ENCODE measurements at places on chromosomes 1 and 21.

DNA sequence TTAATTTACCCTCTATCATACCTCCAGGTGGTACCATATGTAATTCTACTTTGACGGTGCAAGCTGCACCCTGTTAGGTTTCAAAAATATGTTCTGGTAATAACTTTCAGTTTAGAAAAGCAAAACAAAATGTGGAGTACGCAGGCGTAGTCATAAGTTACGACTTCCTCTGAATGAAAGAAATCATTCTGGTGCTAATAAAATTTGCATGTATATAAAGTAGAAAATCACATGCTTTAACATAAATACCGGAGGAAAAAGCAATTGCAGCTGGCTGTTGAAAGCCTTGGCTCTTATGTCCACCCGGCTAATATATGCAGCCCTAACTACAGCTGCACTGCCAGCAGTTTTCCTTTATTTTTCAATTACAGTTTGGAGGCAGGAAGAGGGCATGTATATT, 65.2 kb upstream of the TMPRSS15 start:
- no peak for DNase-seq

DNA sequence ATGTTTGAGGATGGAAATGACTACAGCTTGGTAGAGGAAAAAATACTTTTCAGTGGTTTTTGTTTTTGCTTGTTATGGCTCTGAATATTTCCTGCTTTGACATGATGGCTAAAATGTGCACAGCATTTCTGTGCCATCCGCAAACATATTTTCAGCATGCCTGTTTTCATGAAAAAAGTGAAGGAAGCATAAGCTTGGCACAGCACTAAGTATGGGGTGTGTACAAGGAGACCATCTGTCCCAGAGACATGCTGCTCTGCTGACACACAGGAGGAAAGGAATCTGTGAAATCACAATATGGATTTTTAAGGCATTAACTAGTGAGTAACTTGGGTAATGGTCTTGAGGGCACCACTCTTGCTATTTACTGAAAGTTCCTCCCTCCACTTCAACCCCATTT, 595.5 kb downstream of the RWDD3 start:
- peak; percentile 23 for DNase-seq

DNA sequence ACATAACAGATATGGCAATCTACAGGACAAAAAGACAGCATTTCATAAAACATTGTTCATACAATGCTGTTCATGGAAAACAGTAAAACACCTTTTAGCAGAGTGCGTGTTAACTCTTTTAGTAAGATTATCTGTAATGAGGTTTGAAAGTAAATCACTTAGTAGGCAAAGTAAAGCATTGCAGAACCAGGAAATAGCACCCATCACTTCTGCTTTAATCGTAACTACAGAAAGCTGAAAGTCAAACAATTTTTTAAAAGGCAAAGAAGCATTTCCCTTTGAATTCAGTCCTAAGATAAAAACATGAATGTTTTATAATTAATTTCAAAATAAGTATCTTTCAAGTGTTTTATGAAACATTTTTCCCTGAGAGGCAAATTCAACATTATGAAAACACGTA, 63.3 kb upstream of the RNF11 start:
- DNase-seq = no peak

- DNase-seq = no peak
Observed at GRCh38 chr1:226826479-226827261, 43.7 kb upstream of the PSEN2 start.

- DNase-seq = peak; percentile 62
Observed at GRCh38 chr1:64915381-64916274, 50.7 kb downstream of the JAK1 start.

GRCh38 chr1:68204977-68205630, 27.2 kb downstream of the WLS start:
- DNase-seq = no peak

DNA sequence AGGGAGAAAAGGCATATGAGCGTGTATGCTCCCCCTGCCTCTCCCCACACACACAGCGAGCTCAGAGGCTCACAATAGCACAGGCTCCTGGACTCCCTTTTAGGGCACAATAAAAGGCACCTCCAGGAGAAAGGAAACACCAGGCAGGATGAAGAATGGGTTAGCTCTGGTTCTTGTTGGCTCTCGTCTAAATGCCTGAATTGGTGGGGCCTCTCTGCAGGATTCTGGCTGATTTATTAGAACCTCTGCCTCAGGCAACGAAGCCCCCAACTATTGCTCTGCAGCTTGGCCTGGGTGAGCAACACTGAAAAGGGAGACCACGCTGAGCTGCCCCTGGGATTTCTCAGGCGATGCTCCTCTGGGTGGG, 590.9 kb upstream of the PLXNA2 start:
- DNase-seq = no peak

GRCh38 chr1:10839188-10839770, 42.8 kb upstream of the CASZ1 start:
- DNase-seq = no peak

DNA sequence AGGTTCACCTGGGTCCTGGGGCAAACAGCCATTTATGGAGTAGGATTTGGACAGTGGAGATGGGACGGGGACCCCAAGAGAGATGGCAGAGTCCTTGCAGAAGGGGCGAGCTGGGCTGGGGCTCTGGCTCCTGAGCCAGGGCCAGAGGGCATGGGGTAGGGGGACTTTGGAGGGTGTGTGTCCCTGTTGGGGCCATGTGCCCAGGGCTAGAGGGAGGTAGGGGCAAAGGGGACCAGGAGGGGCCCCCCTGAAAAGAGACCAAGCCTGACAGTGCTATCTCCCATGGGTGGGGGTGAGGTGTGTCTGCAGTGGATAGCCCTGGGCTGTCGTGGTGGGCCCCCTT, 92.3 kb downstream of the TRIM11 start:
- DNase-seq = no peak

- DNase-seq = peak; percentile 32
Observed at GRCh38 chr21:25518491-25518911, 88.8 kb downstream of the MRPL39 start.

DNA sequence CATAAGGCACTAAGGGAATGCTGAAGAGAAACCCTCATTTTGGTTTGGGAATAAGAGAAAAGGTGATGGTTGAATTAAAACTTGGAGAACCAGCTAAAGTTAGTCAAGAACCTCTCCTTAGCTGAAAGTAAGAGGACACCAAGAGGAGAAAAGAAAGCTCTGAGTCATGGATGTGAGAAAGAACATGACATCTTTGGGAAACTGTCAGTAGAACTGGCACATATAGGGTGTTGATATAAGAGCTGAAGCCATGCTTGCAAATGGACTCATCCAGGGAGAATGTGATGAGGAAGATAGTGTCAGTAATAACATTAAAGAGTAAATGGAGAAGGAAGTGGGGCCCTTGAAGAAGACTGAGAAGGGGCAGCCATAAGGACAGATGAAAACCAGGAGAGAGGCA, 54.3 kb downstream of the LRRC8C start:
- DNase-seq = peak; percentile 66

GRCh38 chr1:209748620-209749019, 7.2 kb upstream of the TRAF3IP3 start:
- no peak for DNase-seq

DNA sequence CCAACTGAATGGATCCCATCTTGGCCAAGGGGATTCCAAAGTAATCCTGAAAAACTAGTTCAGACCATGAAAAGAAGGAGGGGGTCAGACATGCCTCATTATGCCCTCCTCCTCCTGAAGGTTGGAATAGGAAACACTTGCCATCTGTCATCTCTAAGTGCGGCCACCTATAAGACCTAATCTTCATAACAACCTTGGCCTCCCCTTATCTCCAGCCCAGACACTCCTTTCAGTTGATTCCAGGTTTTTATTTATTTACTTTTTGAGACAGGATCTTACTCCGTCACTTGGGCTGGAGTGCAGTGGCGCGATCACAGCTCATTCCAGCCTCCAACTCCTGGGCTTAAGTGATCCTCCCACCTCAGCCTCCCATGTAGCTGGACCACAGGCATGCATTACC, 19.7 kb downstream of the SNAP47 start:
- DNase-seq = no peak

DNA sequence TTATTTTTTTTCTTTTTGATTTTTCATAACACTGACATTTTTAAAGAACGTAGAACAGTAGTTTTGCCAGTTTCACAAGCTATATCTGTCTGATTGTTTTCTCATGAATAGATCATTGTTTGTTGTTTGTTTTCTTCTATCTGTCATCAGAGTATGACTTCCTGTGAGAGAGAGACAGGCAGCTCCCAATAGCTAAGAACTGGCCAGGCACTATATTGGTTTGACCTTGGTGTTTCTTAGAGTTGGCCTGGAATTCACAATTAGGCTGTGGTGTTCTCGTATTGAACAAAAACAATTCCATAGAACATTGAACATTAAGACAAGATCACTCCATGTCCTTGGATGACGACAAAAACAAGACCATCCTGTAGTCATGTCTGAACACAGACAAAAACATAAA, 43.4 kb downstream of the RPS6KC1 start:
- DNase-seq = no peak

GRCh38 chr1:42136466-42136865, 16.7 kb upstream of the GUCA2B start:
- DNase-seq = no peak

DNA sequence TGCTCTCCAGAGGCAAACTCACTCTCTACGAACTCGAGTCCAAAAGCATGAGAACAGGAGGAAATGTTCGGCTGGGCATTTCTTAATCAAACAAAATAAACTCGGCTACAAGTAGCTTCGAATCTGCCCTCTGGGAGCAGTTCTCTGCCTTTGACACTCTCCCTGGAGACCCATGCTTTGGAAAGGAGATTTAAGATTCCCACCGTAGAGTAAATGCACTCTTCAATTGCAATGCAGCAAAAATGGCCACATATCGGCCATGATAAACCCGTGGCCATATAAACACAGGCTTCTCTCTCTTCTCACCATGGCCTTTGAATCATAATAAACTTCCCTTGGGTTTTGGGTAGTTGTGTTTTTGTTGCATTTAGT, 215.4 kb downstream of the TOMM20 start:
- DNase-seq = no peak

DNA sequence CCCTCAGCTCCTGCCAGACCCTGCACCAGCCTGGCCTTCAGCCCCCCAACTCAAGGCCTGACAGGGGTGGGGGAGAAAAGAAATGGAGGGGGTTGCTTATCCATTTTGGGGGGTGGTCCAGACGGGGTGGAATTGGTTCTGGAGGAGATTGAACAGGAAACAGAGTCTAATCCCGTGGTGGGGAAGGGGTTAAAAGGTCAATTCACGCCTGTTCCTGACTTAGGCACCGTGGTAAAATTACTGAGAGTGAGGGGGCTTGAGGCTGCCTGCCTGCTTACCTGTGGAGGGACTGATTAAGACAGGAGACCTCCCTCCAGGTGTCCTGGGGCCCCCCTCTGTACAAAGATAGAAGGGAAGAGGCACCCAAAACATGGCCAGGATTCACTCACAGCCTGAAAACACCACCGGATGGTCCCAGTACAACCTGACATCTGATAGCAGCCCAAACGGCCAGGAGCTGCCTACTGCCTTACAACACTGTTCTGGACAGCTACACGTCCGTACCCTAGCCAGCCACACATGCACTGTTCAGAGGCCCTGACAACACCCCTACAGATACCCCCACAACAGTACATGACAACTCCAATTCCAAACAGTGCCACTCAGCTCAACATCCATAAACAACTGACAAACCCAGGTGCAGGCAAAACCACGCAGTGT, 31.8 kb downstream of the AHDC1 start:
- DNase-seq = no peak

- DNase-seq = no peak
Observed at GRCh38 chr1:238950017-238950416, 436.4 kb upstream of the CHRM3 start.

DNA sequence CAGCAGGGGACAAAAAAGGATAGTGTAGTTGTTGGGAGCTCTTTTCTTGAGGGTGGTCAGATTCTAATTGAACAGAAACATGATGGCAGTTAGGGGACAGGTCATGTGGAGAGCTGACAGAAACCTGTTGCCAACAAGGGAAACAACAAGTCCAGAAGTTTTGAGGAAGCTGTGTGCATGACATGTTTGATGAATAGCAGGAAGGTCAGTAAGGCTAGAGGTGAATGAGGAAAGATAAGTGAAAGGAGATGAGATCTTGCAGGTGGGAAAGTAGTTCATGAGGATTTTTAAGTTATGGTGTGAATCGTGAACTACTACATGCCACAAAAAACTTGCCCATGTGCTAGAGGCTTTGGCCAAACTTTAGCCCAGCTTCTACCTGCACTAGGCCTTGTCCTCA, 1817.4 kb downstream of the MRPL39 start:
- no peak for DNase-seq

DNA sequence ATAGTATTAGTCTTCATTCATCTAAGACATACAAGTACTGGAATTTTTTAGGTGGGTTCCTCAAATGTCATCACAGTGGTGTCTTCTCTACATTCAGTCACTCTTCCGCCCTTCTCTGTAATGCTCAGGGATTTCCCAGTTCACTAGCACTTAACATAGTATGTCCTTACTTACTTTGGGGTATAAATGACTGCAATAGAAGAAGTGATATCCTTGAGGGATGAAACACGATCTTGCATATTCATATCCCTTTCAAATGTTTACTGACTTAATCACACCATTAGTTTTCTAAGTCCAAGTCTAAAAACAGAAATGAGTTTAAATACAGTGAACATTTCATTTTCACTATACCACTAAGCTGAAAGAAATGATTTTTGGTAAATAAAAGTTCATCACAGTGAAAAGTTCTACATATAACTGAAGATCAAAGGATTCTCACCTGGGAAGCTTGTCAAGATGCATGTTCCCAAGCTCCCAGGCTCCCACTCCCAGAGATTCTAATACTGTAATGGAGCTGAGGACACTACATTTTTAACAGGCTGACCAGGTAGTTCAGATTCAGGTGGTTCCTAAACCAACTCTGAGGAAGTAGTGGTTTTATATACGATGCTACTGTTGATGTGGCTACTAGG, 29.7 kb downstream of the MRPL39 start:
- no peak for DNase-seq

DNA sequence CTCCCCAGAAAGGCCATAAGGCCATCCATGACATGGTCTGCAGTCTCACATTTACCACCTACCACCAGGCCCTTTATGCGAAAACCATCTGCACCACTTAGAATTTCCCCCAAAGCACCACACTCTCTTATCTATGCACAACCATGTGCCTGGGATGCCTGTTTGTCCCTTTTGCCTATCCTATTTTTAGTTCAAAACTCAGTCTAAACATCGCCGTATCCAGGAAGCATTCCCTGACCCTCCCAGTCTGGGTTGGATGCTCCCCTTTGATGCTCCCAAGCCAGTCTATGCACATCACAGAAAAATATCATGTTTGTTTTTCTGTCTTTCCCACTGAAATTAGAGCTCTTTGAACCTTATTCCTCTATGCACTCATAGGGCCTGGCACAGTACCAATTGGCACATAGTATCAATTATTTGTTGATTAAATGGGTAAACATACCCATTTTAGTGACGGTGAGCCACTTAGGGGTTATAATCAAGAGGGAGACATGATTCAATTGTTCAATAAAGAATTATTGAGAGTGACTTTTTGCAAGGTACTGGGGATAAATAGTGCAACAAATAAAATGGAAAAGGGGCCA, 6.7 kb downstream of the MPL start:
- no peak for DNase-seq

GRCh38 chr1:10639775-10640578, 156.5 kb downstream of the CASZ1 start:
- DNase-seq = no peak

GRCh38 chr1:239619190-239619589, 232.8 kb downstream of the CHRM3 start:
- DNase-seq = no peak

- no peak for DNase-seq
Observed at GRCh38 chr1:151418081-151418480, 18.7 kb downstream of the PSMB4 start.

All from fibroblast of skin of back (primary cell).